ENCODE measurements at places on chromosomes 12 and 14.

- no peak for DNase-seq
Observed at GRCh38 chr12:116142936-116143898, 134.3 kb downstream of the MED13L start.

DNA sequence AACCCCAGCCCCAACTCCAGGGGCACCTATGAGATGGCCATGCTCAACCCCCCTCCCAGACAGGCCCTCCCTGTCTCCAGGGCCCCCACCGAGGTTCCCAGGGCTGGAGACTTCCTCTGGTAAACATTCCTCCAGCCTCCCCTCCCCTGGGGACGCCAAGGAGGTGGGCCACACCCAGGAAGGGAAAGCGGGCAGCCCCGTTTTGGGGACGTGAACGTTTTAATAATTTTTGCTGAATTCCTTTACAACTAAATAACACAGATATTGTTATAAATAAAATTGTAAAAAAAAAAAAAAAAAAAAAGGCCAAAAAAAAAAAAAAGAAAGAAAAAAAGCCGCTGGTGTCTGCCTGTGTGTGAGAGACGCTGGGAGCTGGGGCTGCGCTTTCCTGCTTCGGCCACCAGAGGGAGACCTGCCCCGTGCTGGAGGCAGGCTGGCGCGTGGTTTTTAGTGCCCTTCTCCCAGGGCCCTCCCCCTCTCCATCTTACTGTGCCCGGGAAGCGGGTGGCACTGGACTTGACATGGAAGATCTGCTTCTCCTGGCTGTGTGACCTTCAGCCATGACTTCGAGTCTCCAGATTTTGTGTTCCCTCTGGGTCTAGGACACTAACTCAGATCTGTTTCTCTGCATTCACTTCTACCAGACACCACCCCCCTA is 3.4 kb upstream of the NXPH4 start:
- DNase-seq, result peak; percentile 69

GRCh38 chr12:46920499-46920898 is 94.7 kb upstream of the SLC38A4 start:
- no peak for DNase-seq

DNA sequence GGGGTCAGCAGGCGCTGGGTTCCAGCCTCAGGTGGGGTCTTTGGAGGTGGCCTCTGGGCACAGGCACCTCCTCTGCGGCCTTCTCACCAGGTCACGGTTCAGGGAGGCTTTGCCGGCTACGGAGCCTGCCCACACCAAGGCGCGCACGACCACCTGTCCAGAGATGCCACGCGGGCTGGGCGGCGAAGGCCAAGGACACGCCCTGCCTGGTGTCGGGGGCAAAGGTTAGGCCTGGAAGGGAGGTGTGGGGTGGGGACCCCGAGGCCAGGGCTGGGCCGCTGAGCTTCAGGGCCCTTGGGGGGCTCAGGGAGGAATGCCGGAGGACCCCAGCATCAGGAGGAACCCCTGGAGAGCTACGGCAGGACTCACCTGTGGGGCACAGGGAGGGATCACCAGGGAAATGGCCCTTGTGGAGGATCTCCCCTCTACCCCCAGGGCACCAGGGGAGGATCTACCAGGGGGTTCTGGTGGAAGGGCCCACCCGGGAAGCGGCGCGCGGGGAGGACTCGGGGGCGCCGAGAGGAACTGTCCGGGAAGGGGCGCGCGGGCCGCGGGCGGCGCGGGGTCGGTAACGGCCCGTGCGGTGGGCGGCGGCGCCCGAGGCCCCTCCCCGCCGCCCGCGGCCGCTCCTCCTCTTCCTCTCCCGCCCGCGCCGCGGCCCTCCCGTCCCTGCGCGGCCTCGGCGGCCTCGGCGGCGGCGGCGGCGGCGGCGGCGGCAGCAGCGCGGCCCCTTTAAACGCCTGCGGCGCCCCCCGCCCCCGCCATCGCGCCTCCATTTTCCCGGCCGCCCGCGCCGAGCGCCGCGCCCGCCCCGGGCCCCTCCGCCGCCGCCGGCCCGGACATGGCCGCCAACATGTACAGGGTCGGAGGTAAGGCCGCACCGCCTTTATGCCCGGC is at the start of gene MTA1:
MTA1 (plus strand) TSS at position 633 of the 897 bp plus-strand sequence; CDS start at position 842, 209 bp downstream.
- peak; percentile 35 for DNase-seq

DNA sequence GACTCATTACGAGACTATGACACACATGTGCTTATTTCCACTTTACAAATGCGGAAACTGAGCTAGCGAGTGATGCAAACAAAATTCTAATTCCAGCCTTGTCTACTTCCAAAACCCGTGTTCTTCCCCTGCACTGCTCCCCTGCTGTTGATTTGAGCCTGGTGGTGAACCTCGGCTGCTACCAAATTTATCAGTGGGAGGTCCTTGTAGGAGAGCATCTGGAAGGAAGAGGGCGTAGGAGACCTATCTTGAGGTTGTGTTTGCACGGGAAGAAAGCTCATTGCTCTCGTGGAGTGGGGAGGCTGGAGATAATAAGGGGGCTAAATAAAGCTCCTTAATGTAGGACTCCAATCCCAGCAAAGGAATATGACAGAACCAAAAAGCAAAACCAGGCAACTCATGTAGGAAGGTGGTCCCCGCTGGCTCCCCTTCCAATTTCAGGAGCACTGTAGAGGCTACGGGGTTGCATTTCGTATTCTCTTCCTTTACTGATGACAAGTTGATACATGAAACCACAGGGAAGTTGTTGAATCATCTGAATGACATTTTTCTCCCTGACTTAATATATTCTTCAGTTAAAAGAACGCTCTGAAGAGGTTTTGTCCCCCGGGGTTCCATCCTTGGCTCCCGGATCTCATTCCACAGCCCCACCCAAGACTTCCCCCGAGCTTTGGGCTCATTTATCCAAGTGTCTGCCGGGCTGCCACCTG is 52.6 kb downstream of the FZD10 start:
- no peak for DNase-seq

- peak; percentile 70 for DNase-seq
Observed at GRCh38 chr14:89641495-89642175, 224.6 kb upstream of the FOXN3 start.
